ENCODE measurements at places on chromosomes 5 and 9.

DNA sequence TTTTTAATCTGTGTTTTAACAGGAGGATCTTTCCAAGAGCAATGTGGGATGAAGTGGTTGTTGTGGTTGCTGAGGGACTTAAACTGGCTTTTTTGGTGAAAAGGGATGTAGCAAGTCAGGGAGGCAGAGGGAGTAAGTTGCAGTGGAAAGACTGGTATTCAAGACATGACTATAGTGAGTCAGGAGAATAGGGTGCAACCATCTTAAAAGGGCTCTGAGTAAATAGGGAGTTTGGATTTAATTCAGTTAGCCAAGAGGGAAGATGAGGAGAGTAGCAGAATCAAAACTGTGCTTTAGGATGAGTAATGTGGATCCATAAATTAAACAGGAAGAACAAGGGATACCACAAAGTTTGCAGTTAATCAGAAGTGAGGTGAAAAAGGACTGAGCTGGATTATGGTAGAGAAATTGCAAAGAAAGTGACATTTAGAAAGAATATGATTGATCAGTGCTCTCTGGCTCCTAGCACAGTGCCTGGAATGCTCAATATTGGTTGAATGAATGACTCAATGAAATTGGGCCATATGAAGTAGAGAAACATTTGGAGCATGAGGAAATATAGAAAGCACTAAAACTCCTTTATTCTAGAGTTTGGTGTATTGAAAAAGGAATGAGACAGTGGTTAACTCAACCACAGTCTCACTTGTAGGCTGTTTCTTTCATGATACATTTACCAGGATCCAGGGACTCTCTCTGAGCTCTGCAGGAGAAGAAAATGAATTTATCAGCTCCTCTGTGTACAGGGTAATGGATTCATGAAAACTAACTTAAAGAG, 5.1 kb downstream of the POLR3G start:
- no peak for DNase-seq

DNA sequence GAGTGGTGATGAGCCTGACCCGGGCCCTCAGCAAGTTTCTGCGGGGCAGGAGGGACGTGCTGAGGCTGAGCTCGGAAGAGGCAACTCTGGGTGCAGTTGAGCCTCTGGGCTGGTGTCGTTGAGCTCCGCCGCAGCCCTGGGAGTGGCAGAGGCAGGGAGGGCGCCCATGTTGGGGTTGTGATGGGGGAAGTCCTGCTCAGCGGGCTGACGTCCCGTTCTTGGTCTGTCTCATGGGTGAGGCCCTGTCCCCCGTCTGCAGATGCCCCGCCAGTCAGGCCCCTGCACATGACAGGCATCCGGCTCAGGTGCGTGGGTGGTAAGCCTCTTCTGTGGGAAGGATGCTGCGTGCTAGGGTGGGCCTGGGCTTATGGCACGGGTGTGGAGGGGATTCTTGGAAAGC, 64.3 kb downstream of the RXRA start:
- no peak for DNase-seq

DNA sequence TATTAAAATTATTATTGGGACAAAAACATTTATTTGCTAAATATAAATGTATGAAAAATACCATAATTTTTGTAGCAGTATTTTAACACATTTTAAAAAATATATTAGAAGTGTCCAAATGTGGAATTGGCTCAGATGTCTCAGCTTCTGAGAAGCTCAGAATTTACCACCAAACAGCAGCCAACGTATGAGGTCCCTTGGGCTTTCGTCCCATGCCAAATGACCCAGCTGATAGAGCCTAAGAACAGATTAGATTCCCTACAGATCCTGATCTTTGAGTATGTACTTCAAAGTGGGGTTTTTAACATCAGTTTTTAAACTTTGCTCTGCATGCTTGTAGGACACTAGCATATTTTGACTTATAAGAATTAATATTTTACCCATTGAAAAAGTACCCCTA, 77.3 kb upstream of the RPS23 start:
- DNase-seq: no peak

DNA sequence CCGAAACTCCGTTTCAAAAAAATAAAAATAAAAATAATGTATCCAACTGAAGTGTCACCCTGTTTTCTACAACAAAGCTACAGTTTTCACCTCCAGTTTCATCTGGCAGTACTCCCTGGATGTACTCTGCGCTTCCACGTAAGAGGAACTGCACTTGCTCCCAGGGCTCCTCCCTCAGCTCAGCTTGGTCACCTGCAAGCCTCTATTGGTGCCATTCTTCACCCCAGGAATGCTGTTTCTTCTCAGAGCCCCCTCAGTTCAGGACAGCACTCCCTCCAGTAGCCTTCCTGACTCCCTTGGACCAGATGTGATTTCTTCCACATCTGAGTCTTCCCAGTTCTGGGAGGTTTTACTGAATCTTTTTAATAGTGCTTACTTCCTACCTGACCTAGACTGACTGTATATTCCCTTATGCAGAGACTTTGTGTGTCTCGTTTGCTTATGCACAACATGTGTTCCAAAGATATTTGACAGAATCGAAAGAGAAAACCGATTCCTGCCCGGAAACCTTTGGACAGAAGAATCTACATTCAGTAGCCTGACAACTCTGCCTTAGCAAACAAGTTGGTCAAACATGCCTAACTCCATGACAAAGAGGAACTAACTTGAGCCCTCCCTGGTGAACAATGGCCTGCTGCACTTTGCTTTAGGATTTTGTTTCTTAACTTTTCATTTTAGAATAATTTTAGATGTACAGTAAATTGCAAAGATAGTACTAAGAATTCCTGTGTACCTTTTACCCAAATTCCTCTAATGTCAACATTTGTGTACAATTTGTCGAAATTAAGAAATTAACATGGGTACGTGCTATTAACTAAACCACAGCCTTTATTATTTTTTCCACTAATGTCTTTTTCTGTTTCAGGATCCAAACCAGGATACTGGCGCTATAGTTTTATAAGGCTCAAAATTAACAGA, 814 bp downstream of the CCDC125 start:
- DNase-seq: no peak

- no peak for DNase-seq
These were observed 12.2 kb upstream of the CLINT1 start for GRCh38 chr5:157870837-157871834.

- no peak for DNase-seq
These were observed 5.6 kb downstream of the SLC2A8 start for GRCh38 chr9:127402401-127403090.

DNA sequence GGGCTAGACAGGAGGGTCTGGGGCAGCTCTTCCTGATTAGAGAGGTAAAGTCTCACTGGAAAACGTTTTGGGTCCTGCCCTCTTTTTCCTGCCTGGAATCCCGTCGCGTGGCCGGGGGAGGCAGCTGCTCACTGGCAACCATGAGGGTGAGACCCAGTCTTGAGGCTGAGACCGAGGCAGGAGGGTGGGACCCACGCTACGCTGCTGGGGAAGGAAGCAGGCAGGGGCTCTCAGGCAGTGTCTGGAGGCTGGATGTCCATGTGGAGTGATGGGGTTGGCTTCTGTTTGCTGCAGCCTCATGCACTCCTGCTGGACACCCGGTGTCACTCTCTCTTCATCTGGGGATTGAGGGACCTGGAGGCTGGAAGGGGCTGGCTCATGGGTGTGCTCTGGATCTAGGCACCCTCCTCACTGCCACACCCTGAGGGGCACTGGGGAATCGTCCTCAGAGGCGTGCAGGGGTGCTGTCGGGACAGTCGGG, 11.3 kb upstream of the SLC2A6 start:
- no peak for DNase-seq

DNA sequence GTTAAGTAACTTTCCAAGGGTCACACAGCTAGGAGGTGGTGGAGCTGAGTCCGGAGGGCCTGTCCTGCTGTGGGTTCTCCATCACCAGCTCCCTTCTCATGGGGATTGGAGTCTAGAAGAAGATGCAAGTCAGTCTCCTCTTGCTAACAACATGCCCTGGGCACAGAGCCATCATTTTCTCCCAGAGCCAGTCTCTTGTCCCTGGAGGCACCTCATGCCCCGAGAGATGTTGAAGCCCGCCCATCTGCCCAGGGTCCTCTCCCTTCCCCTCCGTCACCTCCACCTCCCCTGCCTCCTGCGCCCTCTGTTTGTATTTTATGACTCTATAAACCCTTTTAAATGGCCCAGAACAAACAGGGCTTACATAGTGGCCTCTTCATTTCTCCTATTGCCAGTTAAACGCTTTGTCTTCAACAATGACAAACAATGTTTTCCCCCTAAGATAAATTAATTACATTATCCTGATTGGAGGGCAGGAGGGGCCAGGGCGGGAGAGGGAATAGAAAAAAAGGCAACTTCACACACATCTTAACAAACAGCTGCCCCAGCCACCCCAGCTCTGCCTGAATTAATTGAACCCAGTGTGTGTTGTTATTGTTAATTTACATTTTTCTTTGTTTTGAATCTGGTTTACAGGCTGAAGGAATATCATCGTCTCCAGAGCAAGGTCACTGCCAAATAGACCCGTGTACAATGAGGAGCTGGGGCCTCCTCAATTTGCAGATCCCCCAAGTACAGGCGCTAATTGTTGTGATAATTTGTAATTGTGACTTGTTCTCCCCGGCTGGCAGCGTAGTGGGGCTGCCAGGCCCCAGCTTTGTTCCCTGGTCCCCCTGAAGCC, 55.8 kb downstream of the ASS1 start:
- no peak for DNase-seq

GRCh38 chr9:137074657-137075274, 2.6 kb upstream of the UAP1L1 start:
- DNase-seq: no peak

GRCh38 chr5:55173687-55174230, 782 bp upstream of the CDC20B start:
- DNase-seq: no peak

DNA sequence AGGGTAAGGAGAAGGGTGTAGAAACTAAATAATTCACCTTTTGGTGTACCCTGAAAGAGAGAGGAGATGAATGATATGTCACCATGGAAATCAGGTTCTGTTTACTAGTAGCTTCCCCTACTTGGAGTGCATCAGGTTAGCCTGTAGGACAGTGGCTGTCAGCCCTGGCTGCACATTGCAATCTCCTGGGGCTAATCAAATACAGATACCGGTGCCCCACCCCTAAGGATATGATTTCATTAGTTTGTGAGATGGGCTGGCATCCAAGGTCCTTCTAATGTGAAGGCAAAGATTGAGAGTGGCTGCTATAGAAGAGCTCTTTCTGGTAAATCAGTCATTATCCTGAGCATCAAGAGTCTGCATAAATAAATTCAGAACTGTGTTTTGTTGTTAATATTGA, 47.2 kb downstream of the INSYN2B start:
- DNase-seq: no peak

GRCh38 chr9:2570615-2571479, 50.7 kb upstream of the VLDLR start:
- peak; percentile 55 for DNase-seq

All from NCI-H2081 treated with DMSO at 0.1 percent for 48 hours (cell line).